Endothelial cell (in vitro differentiated cells): ENCODE measurements at places on chromosomes 11 and 22. TPM values are rescaled to one million over a fixed set of nuclear protein-coding genes. Genes with fewer than 3 reads are reported as not detected.

Gene MS4A4E
- not detected for total RNA-seq

Gene PKP3
- 0.49 TPM for total RNA-seq

Gene DDX17
- total RNA-seq, result 492 TPM

Gene TRIM51
- total RNA-seq, result not detected

Gene RRM1
- 48.0 TPM for total RNA-seq

Gene A4GALT
- total RNA-seq, result 5.3 TPM

Gene CCDC89
- total RNA-seq, result not detected

Gene DPAGT1
- 53.2 TPM for total RNA-seq

Gene NELL1
- 0.26 TPM for total RNA-seq

Gene SLC37A2
- total RNA-seq, result 0.49 TPM

Gene LINC01488
- total RNA-seq, result not detected

Gene LPXN
- 5.0 TPM for total RNA-seq

Gene OR2D3
- not detected for total RNA-seq

Gene SHISAL1
- 6.5 TPM for total RNA-seq

Gene ARHGAP32
- total RNA-seq, result 14.5 TPM

Gene SOX6
- total RNA-seq, result 21.0 TPM

Gene PGA5
- 1.2 TPM for total RNA-seq

Gene CD6
- 0.33 TPM for total RNA-seq

Gene DNAJB7
- not detected for total RNA-seq

Gene PDE2A
- 65.9 TPM for total RNA-seq

Gene TMEM225
- not detected for total RNA-seq

Gene AKIP1
- total RNA-seq, result 20.8 TPM

Gene MRPL49
- 40.2 TPM for total RNA-seq

Gene OR51E2
- total RNA-seq, result not detected

Gene WNT11
- 3.6 TPM for total RNA-seq

Gene PTDSS2
- total RNA-seq, result 46.4 TPM
